ENCODE measurements at places on chromosomes 1 and 21. TPM values are rescaled to one million over a fixed set of nuclear protein-coding genes. Genes with fewer than 3 reads are reported as not detected.
A peak's percentile ranks its signal among the peaks of the same experiment; 100 is the strongest.

- no peak for DNase-seq
Measured at GRCh38 chr1:2980849-2981248, 40.4 kb upstream of the ACTRT2 start.

- DNase-seq = peak; percentile 81
Measured at GRCh38 chr1:206851341-206852010, 13.9 kb upstream of the IL20 start.

TMOD4 gene
- total RNA-seq = 0.48 TPM

AMPD1 gene
- not detected for total RNA-seq

- DNase-seq = no peak
Measured at GRCh38 chr1:153773096-153773921, 1.9 kb upstream of the SLC27A3 start.

- DNase-seq = no peak
Measured at GRCh38 chr1:183522104-183522503, 49.8 kb downstream of the SMG7 start.

DNA sequence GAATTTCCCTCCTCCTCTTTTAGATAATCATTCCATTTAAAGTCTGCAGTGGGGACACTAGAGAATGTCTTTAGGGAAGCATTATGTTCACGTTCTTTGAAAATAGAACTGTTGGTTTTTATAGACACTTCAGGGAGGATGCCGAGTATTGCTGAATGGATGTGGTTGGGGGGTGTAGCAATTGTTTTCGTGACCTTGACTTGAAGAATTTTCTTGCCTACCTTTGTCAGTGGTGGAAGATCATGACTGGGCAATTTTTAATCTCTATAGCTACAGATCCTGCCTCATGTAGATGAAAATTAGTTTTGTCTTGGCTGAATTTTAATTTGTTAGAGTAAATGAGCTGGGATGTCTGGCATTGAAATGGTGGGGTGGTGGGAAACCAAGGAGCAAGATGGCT is 3.8 kb downstream of the SMG7 start:
- no peak for DNase-seq

DNA sequence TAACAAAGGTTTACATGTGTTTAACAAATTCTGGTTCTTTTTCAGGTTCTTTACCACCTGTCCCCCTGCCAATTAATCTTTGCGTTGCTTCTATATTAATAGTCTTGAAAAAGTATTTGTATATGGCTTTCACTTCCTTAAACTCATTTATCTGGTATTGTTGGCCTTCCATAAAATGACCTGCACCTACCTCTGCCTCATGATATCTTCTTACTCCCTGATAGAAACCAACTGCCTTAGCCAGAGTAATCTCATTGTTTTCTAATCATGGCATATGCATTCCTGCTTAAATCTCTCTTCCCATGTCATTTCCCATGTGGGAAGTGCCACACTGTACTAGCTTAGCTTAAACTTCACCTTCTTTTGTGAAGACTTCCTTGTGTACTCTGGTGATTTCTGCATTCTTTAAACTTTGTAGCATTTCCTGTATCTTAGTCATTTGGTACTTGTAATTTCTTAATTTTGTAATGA is 8.7 kb downstream of the SMG7 start:
- DNase-seq = no peak

PRRX1 gene
- 1.1 TPM for total RNA-seq

DNA sequence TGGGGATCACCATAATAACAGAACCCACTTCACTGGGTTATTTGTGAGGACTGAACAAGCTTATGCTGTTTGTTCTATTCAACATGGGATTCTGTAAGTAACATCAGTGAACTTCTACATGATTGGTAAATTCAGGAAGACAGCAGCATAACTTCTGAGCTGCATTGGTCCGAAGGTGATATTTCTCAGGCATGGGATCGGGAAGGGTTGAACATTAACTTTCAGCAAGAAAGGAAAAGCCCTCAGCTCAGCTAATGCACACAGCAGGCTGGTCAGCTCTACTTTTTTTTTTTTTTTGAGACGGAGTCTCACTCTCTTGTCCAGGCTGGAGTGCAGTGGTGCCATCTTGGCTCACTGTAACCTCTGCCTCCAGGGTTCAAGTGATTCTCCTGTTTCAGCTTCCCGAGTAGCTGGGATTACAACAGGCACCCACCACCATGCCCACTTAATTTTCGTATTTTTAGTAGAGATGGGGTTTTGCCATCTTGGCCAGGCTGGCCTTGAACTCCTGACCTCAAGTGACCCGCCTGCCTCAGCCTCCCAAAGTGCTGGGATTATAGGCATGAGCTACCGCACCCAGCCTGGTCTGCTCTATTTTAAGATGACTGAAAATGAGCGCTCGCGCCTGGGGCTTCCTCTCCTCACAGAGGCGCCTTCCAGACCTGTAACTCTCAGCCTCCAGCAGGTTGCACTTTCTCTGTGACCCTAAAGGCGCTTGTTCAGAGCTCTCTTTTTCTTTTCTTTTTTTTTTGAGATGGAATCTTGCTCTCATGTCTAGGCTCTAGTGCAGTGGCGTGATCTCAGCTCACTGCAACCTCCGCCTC is 42.2 kb downstream of the ECE1 start:
- no peak for DNase-seq

- peak; percentile 54 for DNase-seq
Measured at GRCh38 chr21:30340714-30341573, 3.5 kb upstream of the KRTAP27-1 start.

PRMT6 gene
- 46.3 TPM for total RNA-seq

DNA sequence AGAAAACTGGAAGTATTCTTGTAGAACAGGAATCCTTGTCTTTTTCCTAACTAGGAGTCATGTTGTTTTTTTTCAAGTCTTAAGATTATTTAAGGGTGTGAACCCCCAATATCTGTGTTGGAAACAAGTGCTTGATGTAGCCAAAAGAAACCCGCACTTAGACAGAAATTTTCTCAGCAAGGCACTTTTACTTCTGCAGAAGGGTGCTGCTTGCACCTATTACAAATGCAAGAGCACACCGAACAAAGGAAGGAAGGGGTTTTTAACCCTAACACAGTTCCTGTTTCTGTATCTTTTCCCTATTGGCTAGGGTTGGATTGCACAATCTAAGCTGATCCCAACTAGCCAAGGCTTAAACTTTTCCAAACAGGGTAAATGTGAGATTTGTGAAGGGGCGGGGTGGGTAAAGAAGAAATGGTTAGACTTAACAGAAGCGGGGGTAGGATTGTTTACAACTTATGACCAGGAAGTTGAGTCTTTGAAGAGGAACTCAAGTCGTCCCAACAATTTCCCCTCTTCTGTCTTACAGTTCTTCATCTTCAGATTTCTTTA is 75.1 kb downstream of the ZFYVE9 start:
- DNase-seq = no peak

DNA sequence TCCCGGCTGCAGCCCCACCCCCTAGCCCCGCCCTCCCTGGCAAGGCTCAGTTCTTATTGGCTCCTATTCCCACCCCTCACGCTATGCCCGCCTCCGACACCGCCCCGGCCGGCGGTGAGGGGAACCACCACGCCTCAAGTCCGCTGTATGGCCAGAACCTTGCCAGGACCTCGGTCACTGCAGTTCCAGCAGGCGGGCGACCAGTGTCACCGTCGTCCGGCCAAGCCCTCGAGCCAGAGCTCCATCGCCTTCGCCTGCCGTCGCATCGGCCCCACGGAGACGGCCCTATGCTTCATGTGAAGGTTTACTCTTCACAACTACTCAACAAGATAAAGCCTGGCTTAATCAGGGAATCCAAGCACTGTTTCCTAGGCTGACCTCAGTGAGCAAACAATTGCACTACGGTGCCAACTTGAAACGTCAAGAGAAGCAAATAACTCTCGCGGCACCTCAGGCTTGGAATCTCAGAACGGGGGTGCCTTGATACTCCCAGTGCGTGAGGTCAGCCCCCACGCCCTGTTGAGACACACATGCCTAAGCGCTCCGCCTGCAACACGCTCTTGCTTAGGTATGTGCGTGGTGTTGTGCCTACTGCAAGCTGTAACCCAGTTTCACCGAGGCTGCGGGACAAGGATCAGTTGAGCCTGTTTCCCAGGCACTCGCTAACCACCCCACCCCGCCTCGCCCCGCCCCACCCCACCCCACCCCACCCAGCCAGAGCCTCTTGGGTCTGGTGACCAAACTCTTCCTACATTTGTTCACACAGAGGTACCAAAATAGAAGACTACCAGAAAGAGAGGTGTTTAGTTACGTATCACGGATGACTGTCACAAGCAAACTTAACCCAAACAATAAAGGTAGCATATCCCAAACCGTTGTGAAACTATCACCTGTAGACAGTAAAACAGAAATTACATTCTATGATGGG is 498 bp upstream of the DENND2C start:
- peak; percentile 92 for DNase-seq

GRCh38 chr1:173507847-173508209 is 30.7 kb downstream of the PRDX6 start:
- DNase-seq = no peak

SLC44A3 gene
- total RNA-seq = 3.2 TPM

DNA sequence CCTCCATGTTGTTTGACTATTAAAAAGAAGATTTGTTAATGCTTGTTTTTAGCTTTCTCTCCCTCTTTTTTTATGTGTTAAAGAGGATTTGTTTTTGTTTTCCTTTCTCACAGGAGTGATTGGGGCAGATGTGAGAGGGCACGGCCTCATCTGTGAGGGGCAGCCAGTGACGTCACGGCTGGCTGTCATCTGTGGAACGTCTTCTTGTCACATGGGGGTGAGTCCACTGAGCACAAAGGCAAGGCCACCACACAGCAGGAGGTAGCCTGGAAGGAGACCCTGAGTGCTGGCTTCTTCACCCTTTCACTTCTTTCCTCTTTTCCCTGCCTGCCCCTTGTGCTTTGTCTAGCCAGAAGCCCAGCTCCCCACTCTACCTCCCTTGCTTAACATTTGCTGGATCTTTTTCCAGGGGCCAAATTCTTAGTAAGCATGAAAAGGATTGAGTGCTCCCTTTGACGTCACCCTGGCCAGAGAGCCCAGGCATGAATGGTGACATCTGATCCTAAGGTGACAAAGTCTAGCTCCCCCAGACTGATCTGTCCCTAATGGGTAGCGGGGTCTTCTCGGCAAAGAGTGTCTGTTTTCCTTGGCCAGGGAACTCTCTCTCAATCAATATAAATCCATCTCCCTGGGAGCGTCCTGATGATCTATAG is 257.2 kb downstream of the FGGY start:
- no peak for DNase-seq

RPE65 gene
- total RNA-seq = 0.95 TPM

GRCh38 chr1:205579711-205580110 is 52.1 kb downstream of the ELK4 start:
- no peak for DNase-seq

GRCh38 chr21:42496839-42497202 is 797 bp upstream of the RSPH1 start:
- DNase-seq = peak; percentile 12

- no peak for DNase-seq
Measured at GRCh38 chr1:48730164-48730910, 46.4 kb downstream of the BEND5 start.

DNA sequence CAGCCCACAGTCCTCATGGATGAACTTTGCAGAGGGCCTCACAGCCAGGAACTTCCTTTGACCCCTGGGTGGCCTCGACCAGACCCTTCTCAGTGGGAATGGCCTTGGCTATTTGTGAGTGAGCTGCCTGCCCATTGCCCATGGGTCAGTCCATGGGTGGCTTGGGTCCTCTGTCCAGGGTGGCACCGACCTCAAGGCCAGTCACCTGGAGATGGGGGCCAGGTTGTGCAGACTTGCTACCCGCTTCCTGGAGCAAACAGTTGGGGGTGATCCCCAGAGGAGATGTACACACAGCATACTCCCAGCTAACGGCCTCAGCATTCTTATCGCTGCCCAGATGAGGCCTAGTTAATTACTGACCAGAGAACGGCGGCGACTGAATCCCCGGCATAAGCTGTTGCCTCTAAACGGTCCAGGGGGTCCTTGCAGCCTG is 23.1 kb upstream of the IFNLR1 start:
- DNase-seq = no peak

- peak; percentile 76 for DNase-seq
Measured at GRCh38 chr1:234538930-234539649, 60.1 kb upstream of the TARBP1 start.

OR2L5 gene
- not detected for total RNA-seq

GRCh38 chr1:27133158-27133557 is 21.8 kb downstream of the SLC9A1 start:
- no peak for DNase-seq

TMEM125 gene
- 2.3 TPM for total RNA-seq

GRCh38 chr1:3584915-3585314 is 26.4 kb downstream of the MEGF6 start:
- no peak for DNase-seq

- DNase-seq = peak; percentile 29
Measured at GRCh38 chr1:23522244-23522982, 8.6 kb downstream of the E2F2 start.

GRCh38 chr1:89311757-89312156 is 39.1 kb upstream of the GBP5 start:
- DNase-seq = peak; percentile 13

GRCh38 chr1:169160845-169161495 is 54.5 kb downstream of the ATP1B1 start:
- peak; percentile 14 for DNase-seq

- no peak for DNase-seq
Measured at GRCh38 chr1:172531412-172532182, 1.4 kb upstream of the SUCO start.

GRCh38 chr1:156024801-156025200 is 4.0 kb upstream of the SSR2 start:
- DNase-seq = no peak

DNA sequence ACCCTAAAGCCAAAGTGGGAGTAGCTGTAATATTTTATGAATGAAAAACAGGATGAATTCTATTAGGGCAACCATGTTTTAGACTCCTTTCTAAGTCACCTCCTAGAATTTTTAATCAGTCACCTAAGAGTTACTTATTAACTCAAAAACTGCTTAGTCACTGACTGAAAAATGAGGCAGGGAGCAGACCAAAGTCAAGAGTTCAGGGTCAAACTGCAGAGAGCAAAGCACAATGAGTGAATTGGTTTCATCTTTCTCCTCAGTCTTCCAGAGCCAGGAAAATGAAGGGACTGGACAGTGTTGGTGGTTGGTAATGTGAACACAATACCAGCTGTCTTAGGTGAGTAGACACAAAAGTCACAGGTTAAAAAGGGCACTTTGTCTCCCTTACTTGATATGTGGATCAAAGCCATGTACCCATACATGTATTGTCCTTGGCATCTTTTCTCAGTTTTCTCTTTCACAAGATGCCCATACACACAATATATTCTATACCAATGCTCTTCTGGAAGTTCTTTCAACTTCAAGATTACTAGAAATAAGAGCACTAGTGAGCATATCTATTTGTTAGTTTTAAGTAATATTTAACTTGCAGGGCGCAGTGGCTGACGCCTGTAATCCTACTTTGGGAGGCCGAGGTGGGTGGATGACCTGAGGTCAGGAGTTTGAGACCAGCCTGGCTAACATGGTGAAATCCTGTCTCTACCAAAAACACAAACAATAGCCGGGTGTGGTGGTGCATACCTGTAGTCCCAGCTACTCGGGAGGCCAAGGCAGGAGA is 42.2 kb downstream of the ATP1B1 start:
- DNase-seq = no peak

ELK4 gene
- total RNA-seq = 13.0 TPM

- DNase-seq = no peak
Measured at GRCh38 chr1:89360716-89361115, 3.1 kb upstream of the GBP6 start.
